ENCODE measurements at places on chromosomes 1 and 21. TPM values are rescaled to one million over a fixed set of nuclear protein-coding genes. Genes with fewer than 3 reads are reported as not detected.

DNA sequence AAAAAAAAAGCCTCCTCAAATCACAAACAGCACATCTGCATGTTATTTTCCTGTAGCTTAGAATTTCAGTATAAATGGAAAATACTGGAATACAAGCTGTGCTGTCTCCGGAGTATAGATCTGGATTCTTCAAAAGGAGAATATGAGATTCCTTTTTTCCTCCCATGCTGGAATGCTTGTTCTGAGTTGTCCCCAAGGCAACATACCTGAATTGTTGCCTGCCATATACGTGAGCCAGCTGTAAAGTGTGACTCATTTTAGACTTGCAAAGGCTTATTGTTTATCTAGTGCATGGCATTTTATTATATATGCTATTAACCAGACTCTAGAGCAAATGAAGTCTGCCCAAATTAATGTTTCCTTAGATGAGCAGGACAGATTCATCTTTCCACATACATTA is 95.0 kb upstream of the C1orf105 start:
- no peak for DNase-seq

The CACHD1 gene
- total RNA-seq: not detected

The C1QTNF12 gene
- total RNA-seq: not detected

DNA sequence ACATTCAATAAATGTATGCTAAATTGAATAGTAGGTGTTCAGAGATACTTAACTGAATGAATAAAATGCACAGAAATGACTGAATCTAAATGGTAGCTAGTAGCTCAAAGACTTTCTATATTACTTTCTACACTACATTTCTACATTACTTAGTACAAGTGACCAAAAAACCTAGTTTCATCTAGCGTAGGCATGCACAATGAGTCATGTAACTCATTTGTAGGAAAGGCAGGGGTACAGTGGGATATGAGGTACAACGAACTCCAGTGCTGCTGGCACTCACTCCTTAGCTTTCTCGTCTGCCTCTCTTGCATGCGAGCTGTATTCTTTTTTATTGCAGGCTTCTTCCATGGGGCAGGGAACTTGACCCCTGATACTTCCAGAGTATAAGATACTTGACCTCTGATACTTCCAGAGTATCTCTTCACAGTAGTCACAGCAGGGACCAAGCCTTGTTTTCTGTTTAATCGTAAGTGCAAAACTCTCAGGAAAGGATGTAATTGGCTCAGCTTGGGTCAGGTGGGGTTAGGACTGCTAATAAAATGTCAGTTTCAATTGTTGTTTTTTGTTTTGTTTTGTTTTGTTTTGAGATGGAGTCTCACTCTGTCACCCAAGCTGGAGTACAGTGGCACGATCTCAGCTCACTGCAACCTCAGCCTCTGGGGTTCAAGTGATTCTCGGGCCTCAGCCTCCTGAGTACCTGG is 4.9 kb upstream of the ATP2B4 start:
- no peak for DNase-seq

DNA sequence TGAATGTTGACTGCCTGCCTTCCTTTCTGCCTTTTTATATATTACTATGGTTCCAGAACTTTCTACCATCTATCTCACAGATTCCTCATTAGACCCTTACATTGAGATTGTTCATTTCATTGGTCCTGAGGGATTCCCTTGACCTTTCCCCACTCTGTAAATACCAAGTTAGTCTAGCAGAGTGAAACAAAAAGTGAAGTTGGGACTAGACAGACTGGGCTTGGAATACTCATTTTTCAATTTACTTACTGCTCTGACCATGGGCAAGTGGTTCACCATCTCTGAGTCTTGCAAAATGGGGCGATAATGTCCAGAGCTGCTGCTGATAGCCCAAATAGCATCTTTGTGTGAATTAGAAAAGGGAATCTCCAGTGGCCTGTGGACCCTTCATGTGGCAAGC is 38.8 kb downstream of the XCL2 start:
- DNase-seq: no peak
